Cortex of kidney (tissue), 1 donor: ENCODE measurements at places on chromosomes 11 and 22.

DNA sequence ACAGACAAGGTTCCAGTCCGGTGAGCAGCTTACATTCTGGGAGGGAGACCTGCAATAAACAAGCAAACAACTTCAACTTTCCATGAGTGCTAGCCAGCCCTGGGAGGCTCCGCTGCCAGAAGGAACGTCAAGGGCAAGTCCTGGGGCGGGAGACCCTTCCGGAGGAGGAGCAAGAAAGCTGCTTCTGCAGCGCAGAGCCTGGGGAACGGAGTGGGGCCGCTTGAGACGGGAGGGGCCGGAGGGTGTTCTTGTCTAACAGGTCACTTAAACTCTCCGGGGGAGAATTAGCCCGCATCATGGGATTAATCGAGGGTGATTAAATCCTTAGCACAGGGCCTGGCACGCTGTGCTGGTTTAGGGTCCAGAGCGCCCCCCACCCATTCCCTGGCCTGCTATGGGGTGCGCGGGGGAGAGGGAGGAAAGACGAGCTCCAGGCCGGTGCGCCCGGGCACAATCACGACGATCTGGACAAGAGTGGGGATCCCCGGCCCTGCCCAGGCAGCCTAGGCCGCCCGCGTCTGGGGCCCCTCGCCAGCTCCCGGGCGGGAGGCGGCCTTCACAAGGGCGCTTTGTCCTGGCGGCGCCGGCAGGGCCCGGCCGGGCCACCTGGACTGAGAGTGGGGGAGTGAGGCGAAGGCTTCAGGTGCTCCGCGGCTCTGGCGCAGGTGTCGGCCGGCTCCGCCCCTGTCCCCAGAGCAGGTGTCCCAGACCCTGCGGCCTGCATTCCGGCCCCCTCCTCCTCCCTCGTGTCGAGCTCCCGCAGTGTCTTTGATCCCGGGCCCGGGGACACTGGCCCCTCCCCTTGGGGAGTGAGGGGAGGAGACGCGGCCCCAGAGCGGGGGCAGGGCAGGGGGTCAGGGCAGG is 663 bp upstream of the LARGE2 start:
- DNase-seq = no peak

DNA sequence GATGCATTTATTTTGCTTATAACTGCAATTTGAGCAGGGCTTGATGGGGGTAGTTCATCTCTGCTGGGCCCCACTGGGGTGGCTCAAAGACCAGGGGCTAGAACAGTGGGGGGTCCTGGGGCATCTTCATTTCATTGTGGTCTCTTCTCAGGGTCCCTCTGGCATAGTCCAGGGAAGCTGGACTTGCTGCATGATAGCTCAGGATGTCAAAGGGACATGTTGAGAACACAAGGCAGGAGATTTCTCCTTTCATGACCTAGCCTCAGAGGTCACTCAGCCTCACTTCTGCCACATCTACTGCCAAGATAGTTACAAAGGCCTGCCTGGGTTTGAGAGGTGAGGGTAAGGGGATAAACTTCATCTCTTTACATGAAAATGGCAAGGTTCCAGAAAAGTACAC is 89.5 kb downstream of the CWC15 start:
- no peak for DNase-seq

DNA sequence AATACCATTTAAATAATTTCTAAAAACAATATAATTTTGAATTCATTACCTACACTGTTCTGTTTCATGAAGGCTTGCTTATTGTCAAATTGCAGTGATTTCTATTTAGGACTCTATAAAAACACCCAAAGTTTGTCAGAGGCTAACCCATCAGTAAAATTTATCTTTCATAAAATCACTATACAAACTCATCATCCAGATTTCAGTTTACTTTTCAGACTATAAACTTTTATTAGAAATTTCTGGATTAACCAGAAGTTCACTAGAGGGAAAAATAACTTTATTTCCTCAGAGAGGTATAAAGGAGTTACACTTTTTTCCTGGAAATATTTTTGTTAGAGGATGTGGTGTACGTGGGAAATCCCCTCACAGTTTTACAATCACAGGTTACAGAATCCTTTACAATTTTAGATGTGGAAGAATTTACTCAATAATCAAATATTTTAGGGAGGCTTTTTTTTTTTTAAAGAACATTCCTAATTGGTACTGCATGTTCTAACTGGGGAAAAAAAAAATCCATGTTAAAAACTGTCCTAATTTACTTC is 176.7 kb downstream of the SWAP70 start:
- DNase-seq = no peak

DNA sequence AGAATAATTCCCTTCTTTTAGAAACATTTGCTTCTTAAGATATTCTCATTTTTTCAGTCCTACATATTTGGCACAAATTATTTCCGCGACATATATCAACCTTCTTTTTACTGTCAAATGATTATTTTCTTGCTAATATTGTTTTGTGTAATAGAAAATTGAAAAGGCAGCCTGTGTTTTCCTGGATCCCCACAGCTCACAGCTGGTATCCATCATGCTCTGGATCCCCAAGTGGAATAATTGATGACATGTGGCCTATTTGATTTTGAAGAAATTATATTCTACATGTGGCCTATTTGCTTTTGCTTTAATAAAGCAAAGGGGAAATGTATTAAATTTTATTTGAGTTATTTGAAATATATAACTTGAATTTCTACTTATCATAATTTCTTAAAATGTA is 199.4 kb upstream of the LUZP2 start:
- no peak for DNase-seq

GRCh38 chr22:46867106-46867505 is 104.7 kb downstream of the TBC1D22A start:
- no peak for DNase-seq

GRCh38 chr22:43319661-43320486 is 23.3 kb downstream of the SCUBE1 start:
- no peak for DNase-seq

DNA sequence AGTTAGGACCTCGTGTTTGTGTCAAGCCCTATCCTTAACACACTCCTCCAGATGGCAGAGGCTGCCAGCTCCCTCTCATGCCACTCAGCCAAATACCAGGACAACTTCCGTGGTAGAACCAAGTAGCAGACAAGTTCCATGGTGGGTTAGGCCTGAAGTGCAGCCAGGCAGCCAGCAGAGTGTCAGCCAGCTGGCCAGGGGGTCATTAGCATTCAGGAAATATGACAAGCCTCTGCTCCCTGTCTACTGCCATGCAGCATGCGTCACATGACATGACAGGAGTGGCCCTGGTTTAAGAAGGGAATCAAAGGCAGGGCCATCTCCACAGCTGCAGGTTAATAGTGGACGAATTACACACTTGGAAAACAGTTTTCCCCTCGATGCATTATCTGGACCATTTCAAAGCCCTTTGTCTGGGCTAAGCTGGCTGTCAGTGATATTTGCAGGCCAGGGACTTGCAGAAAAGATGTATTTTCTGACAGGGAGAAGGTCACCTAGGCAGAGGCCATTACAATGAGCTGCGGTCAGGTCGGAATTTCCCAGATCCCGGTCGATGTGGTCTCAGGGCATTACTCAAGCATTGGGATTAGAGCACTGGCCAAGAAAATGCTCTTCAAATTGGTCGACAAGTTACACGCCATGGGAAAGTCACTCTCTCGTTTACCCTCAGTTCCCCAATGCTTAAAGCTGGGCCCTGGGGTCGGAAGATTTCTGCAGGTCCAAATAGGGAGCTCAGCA is 461.7 kb upstream of the CADM1 start:
- DNase-seq = no peak

DNA sequence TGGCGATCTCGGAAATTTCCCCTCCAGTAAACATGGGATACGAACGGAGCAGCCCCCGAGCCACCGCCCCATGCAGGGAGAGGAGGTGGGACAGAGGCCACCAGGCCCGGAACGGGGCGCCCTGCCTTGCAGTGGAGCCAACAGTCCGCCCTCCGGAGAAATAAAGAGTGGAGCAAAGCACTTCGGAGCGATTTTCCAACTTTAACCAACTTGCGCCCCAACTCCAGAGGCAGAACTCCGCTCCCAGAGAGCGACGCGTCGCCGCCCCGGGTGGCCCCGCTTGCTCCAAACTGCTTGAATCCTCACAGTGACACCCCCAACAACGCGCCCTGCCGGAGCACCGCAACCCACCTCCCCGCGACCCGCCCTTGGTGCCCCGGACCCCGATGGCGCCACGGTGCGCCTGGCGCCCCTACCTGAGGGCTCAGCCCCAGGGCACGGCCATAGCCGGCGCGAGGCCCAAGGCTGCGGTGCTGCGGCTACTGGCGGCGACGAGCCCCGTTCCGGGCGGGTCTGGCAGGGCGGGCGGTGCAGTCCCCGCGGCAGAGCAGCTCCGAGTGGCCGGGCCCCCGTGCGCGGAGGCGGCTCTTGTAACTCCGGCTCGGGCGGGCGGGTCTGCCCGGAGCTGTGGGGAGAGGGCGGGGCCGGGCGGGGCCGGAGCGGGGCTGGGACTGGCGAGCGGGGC is at the start of gene AHNAK:
AHNAK (minus strand) TSS at position 563 of the 685 bp plus-strand sequence. CDS start 10,708 bp downstream, outside the sequence.
- no peak for DNase-seq

DNA sequence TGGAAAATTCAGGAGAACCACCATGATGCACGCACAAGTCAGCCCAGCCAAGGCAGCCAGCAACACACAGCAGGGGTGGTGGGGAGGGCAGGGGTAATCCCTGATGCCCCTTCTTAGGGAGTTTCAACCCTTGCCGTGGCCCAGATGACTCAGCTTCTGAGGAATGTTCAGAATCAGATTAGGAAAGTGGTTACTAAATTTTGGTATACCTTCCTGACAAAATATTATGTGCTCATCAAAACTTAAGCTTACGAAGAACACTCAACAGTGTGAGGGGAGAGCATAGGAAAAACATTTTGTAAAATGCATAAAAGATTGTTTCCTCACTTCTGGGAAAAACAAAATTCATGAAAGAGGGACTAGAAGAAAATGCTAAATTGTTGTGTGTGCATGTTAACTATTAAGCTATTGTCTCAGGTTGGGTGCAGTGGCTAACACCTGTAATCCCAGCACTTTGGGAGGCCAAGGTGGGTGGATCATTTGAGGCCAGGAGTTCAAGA is 32.1 kb downstream of the SERPIND1 start:
- no peak for DNase-seq

- no peak for DNase-seq
Measured at GRCh38 chr22:44305455-44305854, 7.3 kb downstream of the SHISAL1 start.

DNA sequence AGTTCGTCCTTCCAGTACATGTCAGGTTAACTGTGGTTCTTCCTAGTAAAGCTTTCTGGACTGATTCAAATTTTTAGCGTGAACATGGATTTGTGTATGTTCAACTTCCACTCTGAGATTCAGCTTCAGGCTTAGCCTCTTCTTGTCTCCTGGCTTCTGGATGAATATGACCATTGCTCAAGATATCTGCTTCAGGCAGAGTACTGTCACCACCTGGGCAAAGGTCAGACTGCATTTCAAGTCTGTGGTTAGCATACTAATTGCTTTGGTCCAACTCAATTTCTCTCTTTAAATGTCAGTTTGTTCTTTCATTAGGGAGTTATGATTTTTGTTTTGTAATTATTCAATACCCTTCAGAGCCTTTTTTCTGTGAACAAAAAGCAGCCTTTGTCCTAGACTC is 440.0 kb downstream of the NELL1 start:
- no peak for DNase-seq

- no peak for DNase-seq
Measured at GRCh38 chr11:113632981-113633380, 73.1 kb downstream of the TMPRSS5 start.

GRCh38 chr11:88384669-88385005 is 47.1 kb upstream of the CTSC start:
- DNase-seq = no peak

DNA sequence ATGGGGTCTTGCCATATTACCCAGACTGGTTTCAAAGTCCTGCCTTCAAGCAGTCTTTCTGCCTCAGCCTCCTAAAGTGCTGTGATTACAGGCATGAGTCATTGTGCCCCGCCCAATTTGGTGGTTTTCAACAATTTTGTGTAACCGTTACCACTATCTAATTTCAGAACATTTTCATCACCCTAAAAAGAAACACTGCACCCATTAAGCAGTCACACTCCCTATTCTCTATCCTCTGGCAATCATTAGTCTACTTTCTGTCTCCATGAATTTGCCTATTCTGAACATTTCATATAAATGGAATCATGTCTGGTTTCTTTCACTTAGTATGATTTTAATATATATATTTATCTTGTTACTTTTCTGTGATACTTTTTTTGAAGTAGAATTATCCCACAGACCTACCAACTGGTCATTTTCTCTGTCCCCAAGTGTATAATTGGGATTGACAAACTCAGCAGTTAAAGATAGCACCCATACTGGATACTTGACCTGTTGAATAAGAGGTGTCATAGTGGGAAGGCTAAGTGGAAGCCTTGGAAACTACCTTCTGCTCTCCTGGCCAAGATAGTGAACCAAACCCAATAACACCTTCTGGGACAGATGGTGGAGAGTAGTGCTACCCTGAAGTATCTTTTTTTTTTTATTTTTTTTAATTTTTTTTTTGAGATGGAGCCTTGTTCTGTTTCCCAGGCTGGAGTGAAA is 64.8 kb downstream of the STIM1 start:
- DNase-seq = no peak

- no peak for DNase-seq
Measured at GRCh38 chr11:33055375-33055774, 16.0 kb downstream of the TCP11L1 start.

DNA sequence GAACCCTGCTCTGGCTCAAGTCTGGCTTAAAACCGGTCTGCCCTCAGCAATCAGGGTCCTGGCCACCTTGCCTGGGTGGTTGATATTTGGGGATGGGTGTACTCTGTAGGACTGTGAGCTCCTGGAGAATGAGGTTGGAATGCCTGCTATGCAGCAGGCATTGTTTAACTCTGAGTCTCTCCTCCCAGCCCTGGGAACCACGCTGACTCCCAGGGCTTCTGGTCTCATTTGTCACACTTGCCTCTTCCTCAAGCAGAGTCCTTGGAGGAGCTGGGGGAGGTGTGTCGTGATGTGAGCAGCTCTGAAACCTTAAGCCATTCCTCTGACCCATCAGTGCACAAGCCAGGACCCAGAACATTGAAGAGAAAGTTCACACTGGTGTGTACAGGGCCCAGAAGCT is 340.1 kb downstream of the MN1 start:
- DNase-seq = no peak

- DNase-seq = no peak
Measured at GRCh38 chr11:35664977-35665441, 2.4 kb downstream of the TRIM44 start.

GRCh38 chr11:73359341-73359740 is 16.9 kb upstream of the RELT start:
- no peak for DNase-seq

GRCh38 chr11:61256710-61257482 is 15.9 kb downstream of the PGA5 start:
- no peak for DNase-seq

DNA sequence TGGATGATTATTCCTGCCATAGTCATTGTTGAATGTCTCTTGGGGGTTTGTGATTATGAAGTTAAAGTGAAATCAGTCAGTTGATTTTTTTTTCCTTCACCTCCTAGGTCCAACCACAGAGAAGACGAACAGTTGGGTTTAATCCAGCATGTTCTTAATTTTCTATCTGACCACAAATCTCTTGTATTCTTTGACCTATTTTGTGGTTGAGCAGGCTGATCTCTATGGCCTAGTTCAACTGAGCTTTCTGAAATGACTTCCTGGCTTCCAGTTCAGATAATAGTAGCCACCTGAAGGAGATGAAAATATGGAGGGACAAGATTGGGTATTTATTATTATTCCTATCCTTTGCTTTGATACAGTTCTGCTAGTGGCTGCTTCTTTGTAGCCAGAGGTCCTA is 5.2 kb upstream of the OR56A5 start:
- no peak for DNase-seq
